ENCODE measurements at places on chromosomes 6 and 20.

DNA sequence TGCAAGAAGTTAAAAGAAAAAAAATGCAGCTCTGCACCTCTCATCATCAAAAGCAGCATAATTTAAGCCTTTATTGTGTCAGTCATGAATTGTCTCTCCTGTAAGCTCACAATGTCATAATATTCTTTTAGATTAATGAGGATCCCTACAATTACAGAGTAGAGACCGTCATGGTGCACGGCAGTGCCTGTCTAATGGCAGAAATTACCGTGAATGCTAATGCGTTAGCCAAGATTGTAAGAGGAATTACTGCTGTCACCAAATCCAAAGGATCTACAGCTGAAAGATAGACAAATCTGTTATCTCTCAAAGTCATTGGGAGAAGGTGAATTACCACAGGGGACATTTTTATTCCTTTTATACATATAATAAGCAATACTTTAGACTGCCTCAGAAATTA is 631.6 kb upstream of the NRSN1 start:
- no peaks in the 10 kb centered on the region for H3K27me3 ChIP-seq
- no peak for DNase-seq
- no peak overlapping the region for H3K27ac ChIP-seq
- H3K4me1 ChIP-seq: no peaks in the 10 kb centered on the region
- no peak overlapping the region for H3K4me3 ChIP-seq

DNA sequence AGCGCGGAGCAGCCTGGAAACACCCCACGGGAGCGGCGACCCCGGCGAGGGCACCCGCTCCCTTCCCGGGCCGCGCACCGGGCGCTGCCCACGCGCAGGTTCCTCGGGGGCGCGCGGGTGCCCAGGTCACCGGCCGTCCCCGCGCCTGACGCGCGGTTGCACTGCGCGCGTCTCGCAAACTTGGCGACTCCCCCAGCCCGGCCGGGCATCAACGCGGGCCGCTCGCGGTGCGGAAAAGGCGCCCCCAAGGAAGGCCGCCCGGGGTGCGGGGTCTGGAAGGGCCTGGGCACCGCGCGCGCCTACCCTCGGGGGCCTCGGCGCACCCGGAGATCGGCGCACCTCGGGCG is 555 bp upstream of the ZBTB46 start:
- no peak for DNase-seq
- H3K4me3 ChIP-seq: no peak overlapping the region
- H3K4me1 ChIP-seq: peaks cover 16% of the 10 kb centered on the region

GRCh38 chr20:10609770-10610169 is 64.0 kb downstream of the JAG1 start:
- no peaks in the 10 kb centered on the region for H3K27me3 ChIP-seq
- H3K27ac ChIP-seq: no peak overlapping the region
- H3K4me1 ChIP-seq: no peaks in the 10 kb centered on the region
- H3K4me3 ChIP-seq: no peak overlapping the region
- no peak for DNase-seq
- H3K36me3 ChIP-seq: no peaks in the 10 kb centered on the region

DNA sequence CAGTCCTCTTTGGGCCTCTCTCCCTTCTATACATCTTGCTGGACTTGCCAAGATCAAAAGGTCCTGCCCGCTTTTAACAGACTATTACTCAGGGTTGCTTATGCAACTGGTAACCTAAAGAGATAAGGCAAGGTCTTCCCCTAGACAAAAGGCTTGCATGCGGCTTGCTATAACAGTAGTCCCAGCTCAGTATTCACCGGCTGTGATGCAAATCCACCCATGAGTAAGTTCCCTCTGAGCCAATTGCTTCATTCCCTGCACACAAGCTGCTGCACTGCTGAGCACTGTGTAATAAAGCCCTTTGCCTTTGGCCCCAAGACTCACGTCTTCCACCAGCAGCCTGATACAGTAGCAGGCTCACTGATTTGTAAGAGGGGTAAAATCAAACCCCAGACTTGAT is 363.8 kb downstream of the PRKN start:
- H3K27me3 ChIP-seq: no peaks in the 10 kb centered on the region
- no peaks in the 10 kb centered on the region for H3K4me1 ChIP-seq
- no peak overlapping the region for H3K4me3 ChIP-seq
- no peak overlapping the region for H3K27ac ChIP-seq
- peaks cover 2% of the 10 kb centered on the region for H3K36me3 ChIP-seq

DNA sequence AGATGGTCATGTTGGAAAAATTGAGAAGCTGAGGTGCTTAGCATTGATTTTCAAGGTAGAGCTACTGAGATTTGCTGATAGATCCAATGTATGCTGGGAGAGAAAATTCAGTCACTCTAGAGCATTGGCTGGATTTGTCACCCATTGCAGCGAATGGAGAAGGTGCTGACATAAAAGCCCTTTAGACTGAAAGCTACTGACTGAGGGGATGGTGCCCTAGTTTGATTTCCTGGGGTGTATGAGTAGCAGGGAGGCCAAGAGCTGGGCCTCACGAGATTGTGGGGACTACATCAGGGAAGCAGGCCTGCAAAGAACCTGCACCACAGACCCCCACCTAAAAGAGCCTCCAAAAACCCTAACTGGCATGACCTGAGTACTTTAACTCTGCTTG is 23.9 kb upstream of the PRND start:
- peak overlapping the region; percentile 29 for H3K27ac ChIP-seq
- H3K4me3 ChIP-seq: no peak overlapping the region
- H3K36me3 ChIP-seq: peaks cover 28% of the 10 kb centered on the region

- no peaks in the 10 kb centered on the region for H3K27me3 ChIP-seq
- H3K4me1 ChIP-seq: no peaks in the 10 kb centered on the region
- no peak for DNase-seq
- H3K27ac ChIP-seq: no peak overlapping the region
Observed at GRCh38 chr6:169416249-169416648, 162.6 kb upstream of the THBS2 start.

- H3K27ac ChIP-seq: no peak overlapping the region
- no peak overlapping the region for H3K4me3 ChIP-seq
- H3K27me3 ChIP-seq: no peaks in the 10 kb centered on the region
Observed at GRCh38 chr6:151002491-151002935, 137.0 kb downstream of the MTHFD1L start.
